ENCODE measurements at places on chromosomes 6 and 20.

DNA sequence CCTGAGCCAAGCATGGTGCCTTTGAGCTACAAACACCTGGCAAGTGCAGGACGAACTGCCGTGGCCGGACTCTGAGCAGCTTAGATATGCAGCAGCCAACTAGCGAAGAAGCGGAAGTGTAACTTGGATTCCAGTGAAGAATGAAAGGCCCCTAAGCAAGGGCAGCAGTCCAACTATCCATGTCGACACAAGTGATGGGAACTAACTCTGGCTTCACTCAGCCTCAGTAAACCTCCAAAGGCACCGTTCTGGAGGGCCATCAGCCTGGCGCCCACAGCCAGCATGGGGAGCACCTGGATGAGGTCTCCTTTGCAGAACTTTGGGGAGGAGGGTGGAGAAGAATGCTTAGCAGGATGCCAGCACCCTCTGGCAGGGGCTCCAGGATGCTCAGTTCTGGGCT, 78.4 kb upstream of the MLN start:
- DNase-seq = no peak

DNA sequence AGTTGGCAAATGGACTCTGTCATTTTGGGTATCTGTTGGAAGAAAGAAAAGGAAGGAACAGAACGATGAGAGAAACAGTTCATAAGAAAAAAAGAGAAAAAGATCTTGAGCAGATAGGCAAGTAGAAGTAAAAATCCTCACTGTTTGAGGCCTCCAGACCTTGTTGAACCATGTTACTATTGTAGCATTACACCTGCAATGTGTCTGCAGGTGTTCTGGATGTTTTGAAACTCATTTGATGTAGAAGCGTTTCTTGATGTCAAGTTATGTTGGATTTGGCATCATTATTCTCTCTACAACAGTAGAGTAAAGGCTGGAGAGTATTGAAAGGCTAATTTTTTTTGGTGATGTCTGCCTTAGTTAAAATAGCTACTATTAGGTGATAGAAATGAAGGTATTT, 108.7 kb downstream of the CARMIL1 start:
- no peak for DNase-seq

GRCh38 chr6:37723016-37723415, 25.3 kb upstream of the MDGA1 start:
- no peak for DNase-seq

GRCh38 chr20:64065974-64066343, 3.0 kb downstream of the TCEA2 start:
- no peak for DNase-seq

DNA sequence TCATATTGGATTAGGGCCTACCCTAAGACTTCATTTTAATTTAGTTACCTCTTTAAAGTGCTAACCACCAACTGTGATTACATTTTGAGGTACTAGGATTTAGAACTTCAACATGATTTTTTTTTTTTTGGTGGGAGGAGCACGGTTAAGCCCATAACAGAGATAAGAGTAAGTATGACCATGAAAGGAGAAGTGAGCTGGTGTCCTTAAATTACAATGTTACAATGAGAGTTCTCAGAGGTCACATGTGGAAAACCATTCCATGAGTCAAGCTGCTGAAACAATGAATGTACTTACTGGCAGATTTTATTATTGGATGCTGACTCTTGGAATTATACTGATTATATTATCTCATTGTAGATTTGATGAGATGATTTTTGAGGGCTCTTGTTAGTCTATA, 779.3 kb upstream of the CITED2 start:
- DNase-seq = no peak

DNA sequence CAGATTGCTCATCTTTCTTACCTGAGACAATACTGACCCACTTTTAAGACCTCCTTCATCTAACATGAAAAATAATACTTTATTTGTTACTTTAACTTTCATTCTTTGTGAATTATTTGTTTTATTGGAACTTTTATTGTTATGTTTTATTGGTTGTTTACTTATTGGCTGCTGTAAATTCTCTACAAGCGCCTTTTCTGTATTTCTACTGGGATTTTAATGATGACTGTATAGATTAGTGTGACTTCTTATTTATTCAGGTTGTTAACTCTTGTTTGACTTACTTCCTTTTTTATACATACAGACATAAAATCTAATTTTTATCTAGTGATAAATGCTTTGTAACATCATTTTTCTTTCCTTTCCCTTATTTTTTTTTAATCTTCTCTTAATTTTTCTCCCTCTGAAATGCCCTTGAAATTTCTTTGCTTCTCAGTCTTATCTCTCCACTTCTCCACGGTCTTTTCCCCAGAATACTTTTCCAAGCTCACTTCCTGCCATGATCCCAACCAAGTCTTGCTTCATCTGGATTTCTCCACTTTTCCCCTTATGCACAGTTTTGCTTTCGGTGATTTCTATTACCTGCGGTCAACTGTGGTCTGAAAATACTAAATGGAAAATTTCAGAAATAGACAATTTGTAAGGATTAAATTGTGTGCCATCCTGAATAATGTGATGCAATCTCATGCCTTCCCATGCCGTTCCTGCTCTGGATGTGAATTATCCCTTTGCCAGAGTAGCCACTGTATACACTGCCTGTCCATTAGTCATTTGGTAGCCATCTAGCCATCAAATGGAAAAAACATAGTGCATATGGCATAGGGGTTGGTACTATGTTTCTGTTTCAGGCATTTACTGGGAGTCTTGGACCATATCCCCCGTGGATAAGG, 265.9 kb downstream of the PRL start:
- no peak for DNase-seq

GRCh38 chr6:39508515-39508914, 186.0 kb upstream of the KCNK16 start:
- peak; percentile 66 for DNase-seq

- DNase-seq = no peak
These were observed 79.0 kb upstream of the EEF1E1 start for GRCh38 chr6:8181160-8181881.

- DNase-seq = no peak
These were observed 208.6 kb upstream of the MCHR2 start for GRCh38 chr6:100202417-100203194.

DNA sequence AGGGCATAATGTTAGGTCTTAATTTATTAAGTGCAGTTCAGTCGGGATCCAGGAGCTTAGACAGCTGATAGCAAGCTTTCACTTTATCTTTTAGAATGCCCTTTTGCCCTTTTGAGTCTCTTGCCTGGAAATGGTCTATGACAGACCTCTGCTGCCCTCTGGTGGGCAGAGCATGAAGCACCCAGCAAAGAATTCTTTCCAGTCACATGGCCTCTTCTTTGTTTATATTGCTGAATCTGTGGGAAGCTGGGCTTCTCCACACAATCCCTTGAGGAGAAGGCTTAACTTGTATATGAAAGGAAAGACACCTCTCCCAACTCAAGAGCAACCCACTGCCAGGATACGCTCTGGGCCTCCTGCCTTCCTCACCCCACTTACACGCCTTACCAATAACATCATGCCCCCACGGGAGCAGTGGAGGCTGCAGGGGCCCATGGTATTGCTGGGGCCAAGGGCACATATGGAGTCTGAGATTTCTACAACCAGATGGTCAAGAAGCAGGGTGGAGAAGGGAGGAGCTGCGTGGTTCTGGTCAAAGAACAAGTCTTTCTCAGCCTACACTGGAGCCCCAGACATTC, 20.4 kb downstream of the WFDC3 start:
- DNase-seq = no peak

DNA sequence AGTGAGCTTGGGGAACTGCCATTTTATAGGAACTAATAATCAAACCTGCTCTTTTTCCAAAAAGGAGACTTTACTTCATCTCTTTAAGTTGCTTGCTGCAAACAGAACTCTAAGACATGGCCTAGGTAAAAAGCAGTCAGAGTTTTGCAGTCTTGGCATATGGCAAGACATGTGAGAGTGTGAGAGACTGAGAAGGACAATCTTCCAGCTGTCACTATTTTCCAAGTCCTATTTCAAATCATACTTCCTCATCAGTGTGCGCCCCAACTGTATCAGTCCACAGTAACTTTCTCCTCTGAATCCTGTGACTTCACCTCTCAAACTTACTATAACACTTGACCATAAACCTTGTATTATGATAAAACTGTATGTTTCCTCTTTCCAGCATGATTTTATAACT, 10.4 kb downstream of the CALHM6 start:
- DNase-seq = no peak

DNA sequence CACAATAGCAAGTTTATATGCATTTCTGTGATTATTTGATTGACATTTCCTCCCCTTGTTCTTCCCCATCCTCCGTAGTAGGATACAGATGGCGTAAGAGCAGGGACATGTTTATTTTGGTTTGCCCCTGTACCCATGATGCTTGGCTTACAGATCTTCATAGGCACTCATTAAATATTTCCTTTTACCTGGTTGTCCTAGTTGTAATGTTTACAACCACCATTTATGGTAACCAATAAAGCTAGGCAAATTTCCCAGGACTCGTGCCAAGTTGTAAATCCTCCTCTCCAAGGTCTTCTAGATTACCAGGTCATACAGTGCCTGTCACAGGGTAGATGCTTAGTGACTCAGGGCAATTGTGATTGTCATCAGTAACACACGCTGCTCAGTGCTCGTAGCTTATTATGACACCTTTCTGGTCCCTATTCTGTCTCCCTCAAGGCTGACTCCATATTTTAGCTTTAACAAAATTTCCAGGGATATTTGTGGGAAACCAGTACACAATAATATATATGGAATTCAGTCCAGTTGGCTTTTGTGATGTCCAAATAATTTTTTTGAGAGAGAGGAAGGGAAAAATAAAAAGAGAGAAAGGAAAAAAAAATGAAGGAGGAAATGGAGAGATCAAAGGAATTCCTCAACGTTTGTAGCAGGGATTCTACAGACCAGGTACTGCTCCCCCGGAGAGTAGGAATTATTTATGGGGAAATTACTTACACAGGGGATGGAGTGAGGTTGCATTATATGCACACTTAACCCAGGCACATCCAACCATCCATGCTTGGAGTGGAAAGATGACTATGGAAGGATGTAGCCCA, 24.6 kb downstream of the CYP24A1 start:
- no peak for DNase-seq

- no peak for DNase-seq
These were observed 58.1 kb downstream of the UBE2V1 start for GRCh38 chr20:50054626-50055511.

- DNase-seq = no peak
These were observed 45.9 kb downstream of the PLAGL1 start for GRCh38 chr6:143961886-143962878.

GRCh38 chr6:41027799-41028560, 11.0 kb downstream of the UNC5CL start:
- DNase-seq = peak; percentile 89

DNA sequence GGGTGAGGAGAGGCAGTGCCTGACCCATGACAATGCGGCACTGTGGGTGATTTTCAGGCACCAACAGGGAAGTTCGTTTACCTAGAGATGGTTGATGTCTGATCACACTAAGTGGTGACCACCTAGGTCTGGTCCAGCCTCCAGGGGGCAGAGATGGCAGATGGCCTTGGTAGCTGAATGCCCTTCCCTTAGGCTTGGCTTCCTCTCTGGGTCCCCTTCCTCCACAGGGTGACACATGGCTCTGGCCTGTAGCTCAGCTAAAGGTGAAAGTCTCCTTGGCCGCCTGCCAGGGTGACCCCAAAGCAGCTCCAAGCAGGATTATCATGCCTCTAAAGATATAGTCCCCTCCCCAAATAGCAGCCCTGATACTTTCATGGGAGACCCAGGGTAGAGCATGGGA, 6.4 kb downstream of the GDAP1L1 start:
- DNase-seq = no peak

DNA sequence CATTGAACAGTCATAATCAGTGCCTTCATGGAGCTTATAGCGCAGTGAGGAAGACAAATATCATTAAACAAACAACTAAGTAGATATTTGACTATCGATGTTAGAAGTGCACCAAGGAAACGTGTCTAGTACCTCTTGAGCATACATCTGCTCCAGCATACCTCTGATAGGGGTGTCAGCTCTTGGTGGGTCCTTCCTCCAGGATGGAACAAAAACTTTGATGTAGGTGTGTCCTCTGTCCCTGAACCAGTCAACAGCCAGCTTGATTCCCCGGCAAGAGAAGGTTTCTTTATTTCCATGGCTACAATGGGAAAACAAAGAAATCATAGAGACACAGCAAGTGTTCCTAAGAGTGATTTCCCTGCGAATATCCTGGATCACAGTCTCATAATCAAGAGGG, 23.1 kb downstream of the ZC3H12D start:
- DNase-seq = no peak

DNA sequence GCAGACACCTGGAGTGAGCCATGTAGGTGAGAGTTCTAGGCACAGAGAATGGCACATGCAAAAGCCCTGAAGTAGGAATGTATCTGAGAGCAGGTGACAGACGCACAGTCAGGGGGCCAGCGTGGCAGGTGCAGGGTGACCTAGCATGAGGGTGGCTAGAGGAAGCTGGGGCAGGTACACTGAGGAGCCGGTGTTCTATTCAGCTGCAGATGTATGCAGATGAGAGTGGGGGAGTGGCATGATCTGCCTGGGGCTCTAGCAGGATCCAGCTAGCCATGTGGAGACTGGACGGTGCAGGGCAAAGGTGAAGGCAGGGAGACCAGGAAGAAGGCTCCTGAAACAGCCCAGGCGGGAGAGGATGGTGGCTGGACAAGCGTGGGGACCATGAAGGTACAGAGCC, 10.7 kb downstream of the PEDS1 start:
- peak; percentile 79 for DNase-seq

DNA sequence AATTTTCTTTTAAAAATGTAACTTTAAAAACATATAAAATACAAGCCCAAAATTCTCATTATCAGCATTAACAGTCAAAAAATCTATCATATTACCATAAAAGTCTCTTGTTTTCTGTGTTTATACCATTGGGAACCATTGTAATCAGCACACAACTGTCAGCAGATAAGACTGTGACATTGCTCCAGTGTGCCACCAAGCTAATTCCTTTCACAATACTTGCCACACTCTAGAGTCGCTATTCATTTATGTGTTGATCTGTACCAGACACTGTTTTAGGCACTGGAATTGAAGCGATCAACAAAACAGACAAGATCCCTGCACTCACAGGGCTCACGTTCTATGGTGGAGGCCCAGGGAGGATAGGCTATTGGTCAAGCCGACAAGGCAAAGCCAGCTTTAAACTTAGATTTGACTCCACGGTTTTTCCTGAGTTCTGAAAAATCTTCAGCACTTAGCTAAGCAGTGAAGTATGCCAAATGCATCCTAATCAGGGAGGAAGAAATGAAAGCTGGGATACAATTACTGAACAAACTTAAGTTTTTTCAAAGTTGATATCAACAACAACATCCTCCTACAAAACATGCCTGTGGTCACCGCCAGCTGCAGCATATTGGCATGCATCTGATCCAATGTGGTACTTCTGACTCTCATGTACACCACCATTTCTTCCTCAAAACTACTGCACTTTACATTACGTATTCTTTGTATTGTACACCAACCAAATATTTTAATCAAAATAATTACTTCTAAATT, 60.5 kb downstream of the GMDS start:
- no peak for DNase-seq

DNA sequence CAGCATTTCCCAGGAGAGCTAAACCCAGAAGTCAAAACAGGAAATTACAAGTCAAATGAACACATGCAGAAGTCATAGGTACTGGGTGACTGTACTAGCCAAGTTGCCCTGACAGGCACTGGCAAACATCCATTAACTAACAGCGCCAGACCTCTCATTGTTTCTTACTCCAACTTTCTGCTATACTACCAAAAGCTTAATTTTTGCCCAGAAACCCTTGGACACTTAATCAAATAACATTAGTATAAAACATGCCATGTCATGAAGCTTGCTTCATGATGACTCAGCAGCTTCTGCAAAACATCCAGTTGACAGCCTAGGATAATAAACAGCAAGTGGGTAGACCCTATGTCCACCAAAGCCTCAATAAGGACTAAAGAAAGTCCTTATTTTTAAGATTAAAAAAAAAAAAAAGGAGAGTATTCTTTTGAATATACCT, 3.5 kb downstream of the NUP153 start:
- DNase-seq = no peak

Data from NCI-H510A (cell line).